ENCODE measurements at places on chromosomes 7 and 10.

DNA sequence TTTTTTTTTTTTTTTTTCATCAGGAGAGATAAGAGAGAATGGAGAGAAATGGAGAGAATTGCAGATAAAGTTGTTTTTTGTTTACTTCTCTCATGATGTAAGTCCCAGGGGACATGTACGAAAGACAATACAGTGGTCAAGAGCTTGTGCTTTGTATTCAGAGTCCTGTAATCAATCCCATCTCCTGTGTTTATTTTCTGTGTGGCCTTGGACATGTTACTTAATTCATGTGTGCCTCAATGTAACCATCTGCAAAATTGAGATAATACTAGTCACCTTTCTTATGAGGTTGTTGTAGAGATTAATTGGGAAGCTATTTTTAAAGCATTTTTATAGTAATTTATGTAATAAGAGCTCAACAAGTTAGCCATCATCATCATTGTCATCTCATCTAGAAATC lies 117.5 kb downstream of the CDK14 start:
- DNase-seq, result no peak

DNA sequence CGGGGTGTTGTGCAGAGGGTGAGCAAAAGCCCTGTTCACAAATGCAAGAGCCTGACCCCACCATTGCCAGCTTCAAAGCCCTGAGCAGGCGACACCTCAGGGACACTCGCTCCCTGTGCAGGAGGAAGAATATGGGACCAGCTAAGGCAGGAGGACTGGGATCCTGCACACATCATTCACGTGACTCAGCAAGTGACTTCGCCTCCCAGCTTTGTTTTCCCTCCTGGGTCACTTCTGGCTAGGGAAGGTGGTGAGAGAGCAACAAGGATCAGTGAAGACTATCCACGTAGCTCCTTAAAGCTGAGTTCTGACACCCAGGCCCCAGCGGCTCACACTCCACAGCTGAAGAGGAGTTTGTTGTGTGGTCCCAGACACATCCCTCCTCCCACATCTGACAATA lies 164.3 kb downstream of the FGFR2 start:
- DNase-seq, result no peak

DNA sequence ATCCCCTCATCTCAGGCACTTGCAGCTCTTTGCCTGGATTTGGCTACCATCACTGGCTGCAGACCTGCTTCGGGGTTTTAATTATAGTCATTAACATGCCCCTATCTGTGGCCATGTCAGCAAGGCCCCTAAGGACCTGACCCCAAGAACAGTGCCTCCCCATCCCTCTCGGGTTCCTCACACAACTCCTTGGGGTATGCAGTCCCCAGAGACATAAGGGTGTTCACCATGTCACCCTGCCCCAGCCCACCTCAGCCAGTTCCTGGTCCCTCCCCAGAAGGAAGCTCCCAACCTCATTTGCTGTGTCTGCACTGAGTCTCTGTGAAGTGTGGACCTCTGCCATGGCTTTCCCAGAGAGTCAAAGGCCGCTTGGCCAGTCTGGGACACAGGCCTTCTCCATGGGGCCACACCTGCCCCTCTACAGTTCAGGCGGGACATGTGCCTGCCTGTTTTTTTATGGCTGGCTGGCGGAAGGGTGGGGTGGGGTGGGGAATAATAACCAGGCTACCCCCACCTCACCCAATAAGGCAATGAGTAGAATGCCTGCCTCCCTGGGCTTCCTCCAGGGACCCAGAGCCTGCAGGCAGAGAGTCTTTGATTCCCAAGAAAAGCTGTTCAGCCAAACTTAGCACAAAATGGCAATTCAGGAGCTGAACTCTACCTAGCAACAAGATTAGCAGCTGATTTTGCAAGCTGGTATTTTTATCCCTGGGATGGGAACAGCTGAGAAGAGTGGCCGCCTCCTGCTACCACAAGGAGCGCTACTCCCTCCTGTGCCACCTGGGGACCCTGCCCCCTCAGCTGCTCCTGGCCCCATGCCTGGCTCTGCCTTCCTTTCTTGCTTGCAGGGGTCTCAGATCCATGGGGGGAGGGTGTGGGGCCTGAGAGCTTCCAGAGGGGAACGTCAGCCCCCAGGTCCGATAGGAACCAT lies 23.7 kb upstream of the CAMK2B start:
- DNase-seq, result no peak

DNA sequence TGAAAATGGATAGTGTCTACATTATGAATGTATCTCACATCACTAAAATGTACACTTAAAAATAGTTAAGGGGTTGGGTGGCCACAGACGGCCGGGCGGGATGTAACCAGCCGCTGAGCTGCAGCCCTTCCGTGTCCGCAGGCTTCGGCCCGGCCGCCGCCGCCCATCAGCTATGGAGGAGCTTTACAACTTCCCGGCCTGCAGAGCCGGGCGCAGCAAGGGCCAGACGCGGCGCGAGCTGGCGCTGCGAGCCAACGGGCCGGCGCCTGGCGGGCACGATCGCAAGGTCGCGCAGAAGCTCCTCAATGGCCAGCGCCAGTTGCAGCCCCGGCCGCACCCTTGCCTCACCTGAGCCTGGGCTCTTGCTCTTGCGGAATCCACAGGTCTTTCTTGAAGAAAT lies 69.1 kb downstream of the KMT2C start:
- no peak for DNase-seq

DNA sequence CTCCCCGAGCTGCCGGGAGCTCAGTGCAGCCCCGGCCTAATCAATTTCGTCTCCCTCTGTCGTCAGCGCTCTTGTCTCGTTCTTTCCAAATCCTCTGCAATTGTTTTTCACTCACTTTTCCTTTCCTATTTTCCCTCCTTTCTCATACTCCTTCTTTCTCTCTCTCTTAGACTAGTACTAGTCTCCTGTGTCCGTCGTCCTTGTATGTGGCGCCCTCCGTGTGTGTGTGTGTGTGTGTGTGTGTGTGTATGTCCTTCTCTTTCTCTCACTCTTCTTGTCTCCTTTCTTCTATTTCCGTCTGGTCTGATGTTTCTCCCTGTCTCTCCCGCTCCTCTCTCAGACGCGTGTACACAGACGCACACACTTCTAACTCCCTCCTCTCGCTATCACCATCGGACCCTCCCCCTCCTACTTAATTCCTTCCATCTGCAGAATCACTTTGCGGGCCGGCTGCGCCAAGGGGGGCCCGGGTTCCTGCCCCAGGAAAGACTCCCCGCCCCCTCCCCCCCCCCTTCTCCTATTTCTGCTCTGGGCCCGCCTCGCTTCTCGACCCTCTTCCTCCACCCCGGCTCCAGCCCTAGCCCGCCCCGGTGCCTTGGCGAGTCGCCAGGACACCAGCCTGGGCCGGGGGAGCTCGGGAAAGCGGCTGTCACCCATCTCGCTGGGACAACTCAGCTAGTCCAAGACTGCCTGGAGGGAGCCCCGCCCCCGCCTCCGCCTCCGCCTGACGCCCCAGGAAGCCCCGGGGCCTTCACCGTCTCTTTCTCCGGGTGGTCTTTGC lies 743 bp upstream of the ZCCHC24 start:
- no peak for DNase-seq

- DNase-seq, result no peak
Measured at GRCh38 chr7:111532625-111533024, 29.7 kb downstream of the IMMP2L start.

GRCh38 chr10:19929506-19930140 lies 113.4 kb downstream of the PLXDC2 start:
- no peak for DNase-seq

GRCh38 chr10:93178226-93178625 lies 104.5 kb downstream of the CYP26A1 start:
- DNase-seq, result no peak

- no peak for DNase-seq
Measured at GRCh38 chr7:19663816-19664462, 44.9 kb downstream of the POLR1F start.

DNA sequence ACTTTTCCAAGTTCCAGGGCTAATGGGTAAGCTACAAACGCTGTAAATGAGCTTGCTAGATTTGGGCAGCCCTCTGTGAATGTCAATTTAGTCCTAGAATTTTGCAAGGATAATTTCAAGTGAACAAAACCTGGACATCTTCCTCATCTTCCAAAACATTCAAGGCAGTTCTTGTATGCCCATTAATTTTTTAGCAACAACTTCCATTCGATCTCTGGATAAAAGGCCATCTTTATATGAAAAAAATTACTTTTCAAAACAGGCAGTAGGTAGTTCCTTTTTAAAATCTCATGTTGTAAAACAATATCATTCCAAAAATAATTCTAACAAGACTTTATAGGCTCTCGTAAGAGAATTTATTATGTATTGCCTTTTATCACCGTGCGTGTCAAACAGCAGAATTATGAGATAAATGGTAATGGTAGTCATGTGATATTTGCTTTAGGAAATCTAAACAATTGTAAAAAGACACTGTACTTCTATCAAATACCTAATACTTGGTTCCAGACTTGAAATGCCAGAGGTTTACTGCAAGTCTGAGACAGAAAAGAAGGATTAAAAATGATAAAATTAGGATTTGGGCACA lies 143.7 kb upstream of the NRP1 start:
- no peak for DNase-seq

- no peak for DNase-seq
Measured at GRCh38 chr7:26587536-26587935, 276.9 kb downstream of the SKAP2 start.

DNA sequence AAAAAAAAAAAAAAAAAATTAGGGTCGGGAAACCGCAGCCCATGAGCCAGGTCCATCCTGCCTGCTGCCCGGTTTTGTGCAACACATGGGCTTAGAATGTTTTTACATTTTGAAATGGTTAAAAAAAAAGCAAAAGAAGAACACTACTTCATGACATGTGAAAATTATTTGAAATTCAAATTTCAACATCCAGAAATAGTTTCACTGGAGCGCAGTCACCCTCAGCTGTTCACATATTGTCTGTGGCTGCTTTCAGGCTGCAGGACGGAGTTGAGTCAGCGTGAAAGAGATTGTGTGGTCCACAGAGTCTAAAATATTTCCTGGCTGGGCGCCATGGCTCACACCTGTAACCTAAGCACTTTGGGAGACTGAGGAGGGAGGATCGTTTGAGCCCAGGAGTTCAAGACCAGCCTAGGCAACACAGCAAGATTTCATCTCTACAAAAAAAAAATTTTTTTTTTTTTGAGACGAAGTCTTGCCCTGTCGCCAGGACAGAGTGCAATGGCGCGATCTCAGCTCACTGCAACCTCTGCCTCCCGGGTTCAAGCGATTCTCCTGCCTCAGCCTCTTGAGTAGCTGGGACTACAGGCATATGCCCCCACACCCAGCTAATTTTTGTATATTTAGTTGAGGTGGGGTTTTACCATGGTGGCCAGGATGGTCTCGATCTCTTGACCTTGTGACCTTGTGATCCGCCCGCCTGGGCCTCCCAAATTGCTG lies 63.9 kb upstream of the ECHDC3 start:
- DNase-seq, result no peak

GRCh38 chr7:78333530-78334425 lies 535.2 kb downstream of the PHTF2 start:
- no peak for DNase-seq

- DNase-seq, result peak; percentile 23
Measured at GRCh38 chr7:5596046-5596895, 172.6 kb upstream of the TNRC18 start.

GRCh38 chr7:45917658-45918057 lies 3.4 kb downstream of the IGFBP3 start:
- peak; percentile 82 for DNase-seq

DNA sequence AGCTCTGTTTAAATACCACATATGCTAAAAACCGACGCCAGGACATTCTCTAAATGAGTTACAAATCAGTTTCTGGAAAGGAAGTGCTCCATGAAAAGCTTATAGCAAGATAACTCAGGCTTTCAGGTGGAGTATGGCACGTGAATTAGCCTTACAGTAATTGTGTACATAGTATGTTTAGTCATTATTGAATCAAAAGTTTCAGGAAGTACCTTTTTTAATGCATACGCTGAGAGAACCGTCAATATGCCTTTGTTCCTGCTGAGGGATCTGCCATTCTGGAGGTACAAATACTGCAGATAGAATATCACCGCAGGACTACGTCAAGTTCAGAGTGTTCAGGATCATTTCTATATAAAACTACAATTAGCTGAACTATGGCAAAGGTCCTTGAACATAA lies 45.7 kb downstream of the ANKMY2 start:
- no peak for DNase-seq

- DNase-seq, result no peak
Measured at GRCh38 chr7:82258181-82258580, 185.4 kb downstream of the CACNA2D1 start.

GRCh38 chr7:94779861-94780260 lies 123.9 kb upstream of the SGCE start:
- no peak for DNase-seq

GRCh38 chr10:48431871-48432270 lies 125.4 kb downstream of the MAPK8 start:
- DNase-seq, result no peak

GRCh38 chr10:34092891-34093290 lies 722.2 kb downstream of the PARD3 start:
- DNase-seq, result no peak

DNA sequence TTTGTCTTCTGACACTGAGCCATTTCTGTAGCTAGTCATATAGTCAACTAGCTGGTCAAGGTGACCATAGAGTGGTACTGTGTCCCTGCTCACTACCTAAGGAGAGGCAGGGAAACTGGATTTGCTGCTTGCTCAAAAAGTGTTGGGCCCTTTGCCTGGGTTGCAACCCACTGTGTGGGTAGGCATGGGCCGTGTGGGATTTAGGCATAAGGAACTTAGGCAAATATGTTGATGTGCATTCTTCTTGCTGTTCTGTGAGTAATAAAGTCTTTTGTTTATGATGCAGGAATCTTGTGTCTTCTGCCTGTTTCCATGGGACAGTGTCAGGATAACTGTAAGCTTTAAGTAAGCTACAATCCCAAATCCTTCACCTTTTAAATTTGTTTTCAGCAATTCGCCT lies 23.1 kb upstream of the TCTN3 start:
- DNase-seq, result no peak

DNA sequence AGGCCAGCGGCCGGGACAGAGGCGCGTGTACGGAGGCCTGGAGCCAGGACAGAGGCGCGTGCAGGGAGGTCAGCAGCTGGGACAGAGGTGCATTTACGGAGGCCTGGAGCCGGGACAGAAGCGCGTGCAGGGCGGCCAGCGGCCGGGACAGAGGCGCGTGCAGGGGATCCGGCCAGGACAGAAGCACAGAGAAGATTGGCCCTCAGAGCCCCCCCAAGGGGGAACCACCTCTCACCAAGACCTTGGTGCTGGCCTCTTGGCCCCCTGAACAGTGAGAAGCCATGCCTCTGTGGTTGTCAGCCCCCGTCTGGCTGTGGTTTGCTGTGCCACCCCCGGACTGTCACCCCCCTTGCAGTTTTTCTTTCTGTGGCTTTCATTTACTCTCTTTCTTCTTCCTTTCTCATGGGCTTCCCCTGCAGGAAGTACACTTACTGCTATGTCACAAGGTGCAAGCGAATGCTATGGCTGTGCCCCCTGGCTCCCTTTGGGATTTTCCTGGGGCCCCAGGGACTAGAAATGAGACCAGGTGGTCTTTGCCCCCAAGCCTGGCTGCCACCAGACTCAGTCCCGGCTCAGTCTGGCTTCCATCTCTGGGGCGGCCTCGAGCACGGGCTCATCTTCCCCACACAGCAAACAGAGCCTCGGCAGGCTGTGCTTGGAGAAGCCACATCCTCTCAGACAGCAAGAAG lies 41.1 kb downstream of the INSIG1 start:
- DNase-seq, result no peak

- DNase-seq, result no peak
Measured at GRCh38 chr7:141954334-141954733, 7.6 kb upstream of the CLEC5A start.

GRCh38 chr10:104937567-104937966 lies 296.5 kb downstream of the SORCS3 start:
- DNase-seq, result no peak

- no peak for DNase-seq
Measured at GRCh38 chr7:136070736-136071505, 93.8 kb upstream of the MTPN start.

All from amygdala (tissue), 56 donors.